ENCODE measurements at places on chromosomes 6 and 20. TPM values are rescaled to one million over a fixed set of nuclear protein-coding genes. Genes with fewer than 3 reads are reported as not detected.

DNA sequence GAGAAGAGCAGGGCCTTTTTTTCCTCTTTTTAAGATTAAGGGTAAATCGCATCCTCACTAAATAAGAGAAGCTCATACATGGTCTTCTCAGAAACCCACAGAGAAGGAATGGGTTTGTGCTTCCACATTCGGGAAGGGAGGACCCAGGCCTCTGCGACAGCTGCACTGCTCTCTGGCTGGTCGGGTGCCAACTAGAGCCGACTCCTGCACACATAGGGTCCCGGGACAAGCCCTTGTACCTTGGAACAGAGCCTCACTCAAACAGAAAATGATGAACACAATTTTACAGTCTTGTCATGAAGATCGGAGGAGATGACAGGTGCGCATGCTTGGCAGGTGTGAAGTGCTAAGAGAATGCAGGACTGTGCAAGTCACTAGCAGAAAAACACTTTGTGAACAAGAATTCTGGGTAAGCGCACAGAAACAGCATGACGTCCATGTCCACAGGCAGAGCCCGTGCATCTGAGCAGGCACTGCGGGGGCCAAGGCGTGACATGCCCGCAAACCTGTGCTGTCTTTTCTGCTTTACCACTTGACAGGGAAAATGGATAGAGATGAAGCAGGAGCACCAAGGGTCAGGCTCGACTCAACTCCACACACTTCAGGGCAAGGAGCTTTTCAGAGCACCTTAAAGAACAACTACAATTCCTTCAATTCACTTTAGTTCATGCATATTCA is 101.0 kb upstream of the MPC1 start:
- DNase-seq, result no peak

GRCh38 chr6:89330910-89331309 is 15.8 kb upstream of the GABRR2 start:
- DNase-seq, result no peak

DNA sequence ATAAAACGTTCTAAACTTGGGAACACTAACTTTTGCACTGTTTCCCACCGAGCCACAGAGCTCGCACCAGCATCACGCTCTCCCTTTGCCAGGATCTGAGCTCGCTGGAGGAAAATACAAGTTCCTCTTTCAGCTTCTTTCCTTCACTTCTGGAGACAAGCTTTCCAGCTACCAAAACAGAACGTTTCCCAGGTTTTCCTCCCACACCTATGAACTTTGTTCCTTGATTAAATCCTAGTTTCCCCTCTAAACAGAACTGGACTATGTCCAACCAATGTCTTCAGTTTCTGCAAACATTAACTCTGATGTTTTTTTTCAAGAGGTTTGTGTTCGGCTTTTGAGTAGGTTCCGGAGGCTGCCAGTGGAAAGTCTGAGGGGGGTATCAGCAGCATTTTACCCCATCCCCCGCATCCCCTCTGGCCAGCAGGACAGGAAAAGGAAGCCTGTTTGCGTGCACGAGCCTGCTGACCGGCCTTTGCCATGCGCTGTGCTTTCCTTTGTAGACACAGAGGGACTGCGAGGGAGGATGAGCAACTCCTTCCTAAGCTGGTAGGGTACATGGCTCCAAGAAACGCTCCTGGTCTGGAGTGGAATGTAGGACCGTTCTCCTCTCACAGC is 135.5 kb downstream of the LY86 start:
- no peak for DNase-seq

- no peak for DNase-seq
These were observed 80.2 kb downstream of the GMPR start for GRCh38 chr6:16318538-16318937.

GRCh38 chr6:63537959-63538300 is 34.4 kb upstream of the LOC128125822 start:
- no peak for DNase-seq

GRCh38 chr20:38473367-38473795 is 738 bp downstream of the RALGAPB start:
- DNase-seq, result no peak

- no peak for DNase-seq
These were observed 195.9 kb downstream of the SASH1 start for GRCh38 chr6:148538261-148539190.

DNA sequence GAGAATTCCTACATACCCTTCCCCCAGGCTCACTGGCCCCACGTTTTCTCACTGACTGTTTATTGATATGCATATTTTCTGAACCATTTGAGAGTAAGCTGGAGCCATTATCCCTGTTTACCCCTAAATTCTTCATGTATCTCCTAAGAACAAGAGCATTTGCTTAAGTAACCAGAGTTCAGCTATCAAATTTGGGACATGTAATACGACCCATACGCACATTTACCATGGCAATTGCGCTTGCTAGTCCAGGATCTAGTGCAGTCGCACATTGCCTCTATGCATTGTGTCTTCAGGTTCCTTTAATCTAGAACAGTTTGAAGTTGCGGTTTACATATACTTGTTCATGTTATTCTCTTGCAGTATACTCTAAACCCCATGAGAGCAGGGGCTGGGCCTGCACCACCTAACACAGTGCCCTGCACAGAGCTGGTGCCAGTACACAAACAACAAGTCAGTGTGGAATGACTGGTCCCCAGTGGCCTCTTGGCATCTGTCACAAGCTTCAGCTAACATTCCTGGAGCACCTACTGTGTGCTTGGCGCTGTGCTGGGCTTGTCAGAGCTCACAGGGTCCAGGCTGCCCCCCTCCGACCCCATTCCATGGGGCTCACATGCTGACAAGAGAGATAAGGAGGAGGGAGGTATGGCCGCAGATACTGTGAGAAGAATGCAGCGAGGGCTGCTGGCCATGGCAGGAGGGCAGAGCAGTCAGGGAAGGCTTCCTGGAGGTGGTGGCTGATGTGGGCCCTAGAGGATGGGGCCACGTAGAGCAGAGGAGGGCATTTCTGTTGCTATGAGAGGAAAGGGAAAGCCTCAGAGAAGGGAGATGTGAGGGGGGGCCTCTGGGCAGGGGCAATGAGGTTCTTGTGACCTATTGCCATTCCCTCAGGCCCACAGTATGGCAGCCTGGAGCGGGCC is 28.1 kb downstream of the SPDEF start:
- no peak for DNase-seq

- peak; percentile 83 for DNase-seq
These were observed 1.7 kb downstream of the RPS6KA2 start for GRCh38 chr6:166625356-166625755.

- DNase-seq, result no peak
These were observed 55.0 kb downstream of the KIF13A start for GRCh38 chr6:17932330-17932852.

GRCh38 chr20:32527052-32527446 is 58.1 kb downstream of the NOL4L start:
- no peak for DNase-seq

GRCh38 chr6:8545336-8545735 is 110.0 kb upstream of the SLC35B3 start:
- no peak for DNase-seq

DNA sequence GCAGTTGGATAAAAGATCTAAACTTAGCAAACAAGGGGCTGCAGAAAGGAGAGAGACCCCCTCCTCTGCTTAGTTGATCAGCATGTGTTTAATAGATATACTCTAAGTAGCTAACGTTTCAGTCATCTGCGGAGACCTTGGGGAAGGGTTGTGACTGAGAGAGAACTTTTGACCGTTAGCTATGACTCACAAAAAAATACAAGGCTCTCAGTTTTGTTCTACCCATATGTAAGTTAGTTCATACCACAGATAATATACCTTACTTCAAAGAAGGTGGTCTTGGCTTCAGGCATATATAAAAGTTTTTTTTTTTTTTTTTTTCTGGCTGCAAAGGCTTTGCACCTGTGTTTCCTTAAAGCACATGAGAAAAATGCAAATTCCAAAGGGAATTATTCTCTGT is 258.9 kb downstream of the GJA1 start:
- DNase-seq, result peak; percentile 32

DNA sequence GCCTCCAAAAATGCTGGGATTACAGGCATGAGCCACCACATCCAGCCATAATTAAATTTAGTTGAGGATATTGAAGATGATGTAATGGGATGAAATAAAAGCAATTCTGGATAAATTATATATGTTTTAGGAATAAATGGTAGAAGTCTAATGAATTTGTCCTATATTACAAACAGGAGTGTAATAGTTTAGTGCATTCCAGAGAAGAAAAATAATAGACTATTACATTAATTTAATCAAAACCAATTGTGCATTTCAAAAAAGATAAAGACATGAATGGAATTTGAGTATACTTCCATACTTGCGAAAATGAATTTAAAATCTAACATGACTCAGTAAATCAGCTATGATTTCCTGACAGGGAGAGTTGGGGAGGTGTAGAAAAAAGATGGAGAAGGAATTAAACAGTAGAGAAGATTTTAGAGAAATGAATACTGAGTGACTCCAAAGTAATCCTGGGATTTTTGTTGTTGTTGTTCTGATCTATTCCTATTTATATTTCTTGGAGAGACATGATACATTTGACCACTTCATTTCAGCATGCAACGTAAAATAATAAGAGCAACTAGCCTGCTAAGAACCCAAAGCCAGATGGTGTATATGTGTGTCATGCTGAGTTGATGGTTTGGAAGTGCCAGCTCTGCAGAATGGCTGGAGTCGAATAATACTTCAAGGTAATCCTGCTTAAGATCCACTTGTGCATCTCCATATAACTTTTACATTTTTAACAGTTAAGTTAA is 67.4 kb downstream of the AIG1 start:
- no peak for DNase-seq

GRCh38 chr6:111653979-111654378 is 48.3 kb upstream of the TRAF3IP2 start:
- no peak for DNase-seq

DNA sequence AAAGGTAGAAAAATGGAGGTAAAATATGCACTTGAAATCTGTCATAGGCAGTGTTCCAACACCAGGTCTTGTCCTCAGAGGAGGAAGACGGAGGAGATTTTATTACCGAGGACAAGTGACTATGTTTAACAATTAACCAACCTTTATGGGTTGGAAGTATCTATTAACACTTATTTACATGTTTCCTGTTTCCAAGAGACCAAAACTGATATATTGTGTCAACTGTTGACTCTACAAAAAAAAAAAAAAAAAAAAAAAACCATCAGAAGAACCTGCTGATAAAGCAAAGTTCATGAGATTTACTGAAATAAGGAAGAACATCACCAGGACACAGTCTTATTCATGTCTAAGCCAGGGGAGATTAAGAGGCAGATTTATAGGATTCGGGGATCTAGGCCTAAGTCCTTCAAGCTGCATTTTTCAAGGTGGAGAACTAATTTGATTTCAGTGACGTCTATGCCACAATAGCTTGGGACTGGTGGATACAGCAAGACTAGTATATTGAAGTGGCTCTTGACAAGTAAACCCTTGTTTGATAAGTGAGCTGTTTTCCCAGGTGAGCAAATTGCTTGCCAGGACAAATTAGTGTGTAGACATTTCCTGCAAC is 126.6 kb upstream of the NAA20 start:
- DNase-seq, result no peak

DNA sequence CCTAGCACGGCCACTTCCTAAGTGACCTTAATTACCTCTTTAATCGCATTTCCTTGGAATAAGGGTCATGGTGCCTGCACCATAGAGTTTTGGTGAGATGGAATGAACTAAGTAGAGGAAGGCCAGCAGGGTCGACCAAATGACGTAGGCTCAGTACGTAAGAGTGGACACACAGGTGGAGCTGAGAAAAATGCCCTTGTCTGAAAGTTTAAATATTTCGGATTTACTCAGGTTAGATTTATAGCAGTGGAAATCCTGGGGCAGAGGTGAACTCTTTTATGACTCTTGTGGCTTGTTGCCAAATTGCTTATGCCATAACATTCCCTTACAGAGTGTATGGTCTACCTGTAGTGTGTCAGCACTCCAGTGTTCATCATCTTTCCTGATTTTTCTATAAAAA is 23.6 kb upstream of the BTBD3 start:
- peak; percentile 27 for DNase-seq

GRCh38 chr6:89122625-89123024 is 4.8 kb upstream of the SRSF12 start:
- DNase-seq, result peak; percentile 48

- DNase-seq, result no peak
These were observed 11.8 kb upstream of the KCNQ2 start for GRCh38 chr20:63484236-63484635.

DNA sequence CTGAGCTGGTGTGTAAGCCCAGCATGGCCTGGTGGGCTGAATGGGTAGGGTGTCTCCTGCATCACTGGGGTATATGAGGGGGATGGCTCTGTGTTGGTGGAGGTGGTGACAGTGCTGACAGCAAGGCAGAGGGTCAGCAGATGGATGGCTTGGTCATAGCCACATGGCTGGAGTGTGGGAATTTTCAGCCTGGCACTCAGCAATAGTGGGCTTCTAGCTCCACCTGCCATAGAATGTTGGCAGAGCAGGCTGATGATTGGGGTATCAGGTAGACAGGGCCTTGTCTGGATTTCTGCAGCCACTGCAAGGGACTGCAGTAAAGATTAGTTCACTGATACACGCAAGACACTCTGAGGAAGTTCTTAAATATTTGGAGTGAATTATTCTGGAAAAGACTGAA is 137.5 kb upstream of the BACH2 start:
- DNase-seq, result no peak

- DNase-seq, result no peak
These were observed 317.7 kb upstream of the ADGRB3 start for GRCh38 chr6:68317366-68317765.

- DNase-seq, result no peak
These were observed 270.5 kb downstream of the NRN1 start for GRCh38 chr6:5736016-5736738.

DNA sequence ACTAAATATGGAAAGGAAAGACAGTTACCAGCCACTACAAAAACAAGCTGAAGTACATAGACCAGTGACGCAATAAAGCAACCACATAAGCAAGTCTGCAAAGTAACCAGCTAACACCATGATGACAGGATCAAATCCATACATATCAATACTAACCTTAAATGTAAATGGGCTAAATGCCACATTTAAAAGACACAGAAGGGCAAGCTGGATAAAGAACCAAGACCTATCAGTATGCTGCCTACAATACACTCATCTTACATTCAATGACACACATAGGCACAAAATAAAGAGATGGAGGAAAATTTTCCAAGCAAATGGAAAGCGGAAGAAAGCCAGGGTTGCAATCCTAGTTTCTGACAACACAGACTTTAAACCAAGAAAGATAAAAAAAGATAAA is 24.1 kb downstream of the HLA-C start:
- no peak for DNase-seq

SNAI1 gene
- total RNA-seq, result 0.23 TPM

HLA-DRA gene
- total RNA-seq, result not detected

METTL24 gene
- not detected for total RNA-seq

GNRH2 gene
- total RNA-seq, result 1.0 TPM

TP53INP2 gene
- 1.8 TPM for total RNA-seq

ADGB gene
- not detected for total RNA-seq

TAAR6 gene
- total RNA-seq, result not detected

ATP9A gene
- total RNA-seq, result 7.3 TPM

EPM2A gene
- total RNA-seq, result 5.1 TPM
